ENCODE measurements at places on chromosomes 1 and 21.

DNA sequence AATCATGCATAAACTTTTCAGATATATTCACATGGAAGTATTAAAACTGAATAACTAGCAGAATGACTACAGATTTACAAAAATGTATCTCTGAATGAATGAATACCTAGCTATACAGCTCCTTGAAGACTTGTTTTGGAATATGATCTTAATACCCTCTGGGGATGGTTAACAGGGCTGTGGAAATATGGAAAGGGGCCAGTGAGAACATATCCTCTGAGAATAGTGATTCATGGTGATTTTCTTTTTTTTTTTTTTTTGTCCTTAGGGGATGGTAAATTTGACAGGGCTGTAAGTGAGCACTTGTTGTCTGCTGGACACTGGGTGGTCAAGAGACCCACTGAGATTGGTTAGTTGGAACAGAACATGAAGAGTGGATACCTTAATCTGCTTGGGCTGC is 80.7 kb upstream of the HP1BP3 start:
- no peak for DNase-seq

DNA sequence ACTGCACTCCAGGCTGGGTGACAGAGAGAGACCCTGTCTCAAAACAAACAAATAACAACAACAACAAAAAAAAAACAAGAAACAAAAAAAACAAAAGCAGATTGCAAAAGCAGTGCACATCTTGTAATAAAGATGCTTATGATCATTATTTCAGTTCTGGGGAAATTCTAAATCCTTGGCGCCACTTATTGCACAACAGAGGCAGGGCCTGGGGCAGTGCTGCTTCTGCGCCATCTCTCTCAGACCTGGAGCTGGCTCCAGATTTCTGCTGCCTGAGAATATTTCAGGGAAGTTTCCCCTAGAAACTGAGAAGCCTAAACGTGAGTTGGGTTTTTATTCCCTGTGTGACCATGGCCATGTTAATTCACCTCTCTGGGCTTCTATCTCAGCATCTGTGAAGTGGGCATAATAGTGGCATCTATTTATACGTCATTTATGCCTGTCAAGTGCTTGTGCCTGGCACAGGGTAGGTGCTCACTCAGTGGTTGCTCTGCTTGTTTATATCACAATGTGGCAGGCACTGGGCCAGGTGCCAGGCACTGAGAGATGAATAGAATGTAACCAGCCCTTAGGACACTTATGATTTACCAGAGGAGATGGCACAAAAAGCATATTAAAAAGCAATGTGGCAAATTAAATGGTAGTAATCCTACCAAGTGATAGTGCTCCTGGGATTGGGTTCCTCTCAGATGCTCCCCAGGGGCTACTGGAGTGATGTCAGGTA is 67.9 kb downstream of the MDM4 start:
- no peak for DNase-seq

GRCh38 chr1:2385606-2386280 is 5.6 kb downstream of the MORN1 start:
- no peak for DNase-seq

DNA sequence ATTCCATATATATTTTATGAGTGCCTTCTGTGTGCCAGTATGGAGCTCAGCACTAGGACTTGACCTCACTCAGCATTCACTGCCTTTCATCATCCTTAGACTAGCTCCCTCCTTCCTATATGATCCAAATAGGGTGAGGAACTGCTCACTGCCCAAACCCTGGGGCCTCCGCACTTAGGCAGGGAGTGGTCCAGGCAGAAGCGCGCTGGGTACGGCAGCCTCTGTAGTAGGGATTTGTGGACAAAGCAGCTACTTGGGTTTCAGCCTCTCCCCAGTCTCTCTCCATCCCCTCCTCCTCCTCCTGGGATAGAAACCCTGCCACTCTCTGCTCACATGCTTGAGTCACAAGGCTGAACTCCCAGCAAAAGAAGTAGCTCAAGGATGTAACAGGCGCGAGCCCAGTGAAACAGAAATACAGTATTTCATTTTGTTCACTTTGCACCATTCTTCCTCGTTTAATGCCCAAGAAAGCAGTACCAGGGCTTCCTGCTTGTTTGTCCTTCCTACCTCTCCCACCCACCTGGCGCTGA is 32.9 kb downstream of the PLEKHA6 start:
- no peak for DNase-seq

- DNase-seq = no peak
Observed at GRCh38 chr1:30310966-30311742, 412.2 kb downstream of the MATN1 start.

DNA sequence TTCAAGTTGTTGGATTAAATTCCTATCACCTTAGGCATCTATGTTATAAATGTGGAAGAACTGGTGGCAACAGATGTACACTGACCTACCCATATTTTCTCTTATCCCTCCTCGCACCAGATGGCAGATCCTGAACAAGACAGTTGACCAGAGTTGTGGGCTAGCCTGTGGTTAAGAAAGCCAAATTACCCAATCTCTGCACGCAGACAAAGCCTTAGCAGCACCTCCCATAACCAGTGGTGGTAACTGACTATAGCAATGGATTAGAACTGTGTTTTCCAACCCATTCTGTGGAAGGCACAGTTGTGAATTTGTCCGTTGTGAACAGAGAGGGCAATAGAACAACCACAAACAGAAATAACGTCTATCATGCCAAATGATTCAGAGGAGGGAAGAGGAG is 20.6 kb downstream of the ABCB10 start:
- no peak for DNase-seq

GRCh38 chr1:98090351-98090750 is 169.5 kb upstream of the DPYD start:
- DNase-seq = no peak

DNA sequence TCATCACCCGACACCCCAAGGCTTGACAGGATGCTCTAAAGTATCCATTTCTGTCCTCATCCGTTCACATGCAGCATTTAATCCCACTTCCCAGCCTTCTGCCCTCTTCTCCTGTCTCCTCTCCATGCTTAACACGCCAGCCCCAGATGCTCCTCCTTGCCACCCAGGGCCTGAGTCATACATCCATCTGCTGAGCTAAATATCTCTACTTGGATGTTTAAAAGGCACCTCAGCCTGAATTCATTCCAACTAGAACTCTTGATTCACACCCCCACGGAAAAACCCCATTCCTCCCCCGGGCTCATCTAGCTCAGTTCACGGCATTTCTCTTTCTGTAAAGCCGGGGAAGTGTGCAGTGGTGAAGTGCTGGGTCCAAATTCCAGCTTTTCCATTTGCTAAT is 27.7 kb downstream of the TEX35 start:
- no peak for DNase-seq

Measured in stimulated activated CD8-positive, alpha-beta memory T cell treated with anti-CD3 and anti-CD28 coated beads, Interleukin-15, amount 100 ng/mL, for 24 hours (primary cell).